ENCODE measurements at places on chromosomes 4 and X. TPM values are rescaled to one million over a fixed set of nuclear protein-coding genes. Genes with fewer than 3 reads are reported as not detected.

Gene IL13RA1
- 11.1 TPM for total RNA-seq

DNA sequence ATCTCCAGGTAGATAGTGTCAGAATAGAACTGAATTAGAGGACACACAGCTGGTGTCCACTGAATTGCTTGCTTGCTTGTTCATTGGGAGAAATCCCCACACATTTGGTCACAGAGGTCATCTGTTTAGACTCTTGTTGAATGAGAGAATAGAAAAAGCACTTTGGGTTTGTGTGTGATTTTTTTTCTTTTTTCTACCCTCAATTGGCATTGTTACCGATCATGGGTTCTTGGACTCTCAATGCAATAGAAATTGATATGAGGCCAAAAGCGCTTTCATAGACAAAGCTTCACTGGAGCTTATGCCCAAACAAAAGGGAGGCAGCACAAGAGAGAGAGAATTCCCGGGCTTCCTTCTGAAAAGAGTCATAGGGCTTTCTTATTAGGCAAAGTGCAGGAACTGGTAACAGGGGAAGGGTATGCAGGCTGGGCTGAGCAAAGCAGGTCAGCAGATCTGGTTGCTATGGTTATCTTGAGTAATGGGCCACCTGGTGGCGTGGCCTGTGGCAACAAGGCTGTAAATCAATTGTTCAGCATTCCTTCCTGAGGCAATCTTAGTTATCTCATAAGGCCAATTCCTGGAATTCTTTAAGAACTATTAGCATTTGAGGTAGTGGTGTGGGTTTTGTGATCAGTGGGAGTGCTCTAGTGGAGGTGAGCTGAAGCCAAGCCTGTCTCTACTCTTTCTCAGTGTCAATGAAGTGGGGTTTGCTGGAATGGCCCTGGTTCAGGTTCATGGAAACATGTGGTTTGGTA lies 5.3 kb upstream of the GPR82 start:
- DNase-seq, result peak; percentile 52

- no peak for DNase-seq
These were observed 11.3 kb upstream of the DRP2 start for GRCh38 chrX:101208152-101208905.

Gene RBBP7
- total RNA-seq, result 120 TPM

- no peak for DNase-seq
These were observed 62.3 kb upstream of the LNX1 start for GRCh38 chr4:53653484-53654053.

Gene CENPVL1
- total RNA-seq, result 3.1 TPM

DNA sequence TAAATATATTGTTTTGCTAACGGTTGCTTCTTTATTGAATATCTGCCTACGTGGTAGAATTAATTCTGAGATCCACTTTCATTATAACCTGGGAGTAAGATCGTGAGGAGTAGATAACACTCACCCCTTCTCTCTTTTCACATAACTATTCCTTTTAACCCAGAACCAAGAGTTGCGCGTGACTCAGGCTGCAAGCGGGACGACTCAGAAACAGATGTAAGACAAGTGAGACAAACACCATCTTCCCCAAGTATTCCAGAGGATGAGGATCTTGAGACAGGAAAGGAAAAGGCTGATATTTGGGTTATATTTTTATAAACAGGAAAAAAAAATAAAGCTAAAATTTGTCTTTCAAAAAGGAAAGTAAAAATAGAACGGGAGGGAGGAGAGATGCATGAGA lies 318.8 kb upstream of the NOCT start:
- no peak for DNase-seq

Gene MAGIX
- total RNA-seq, result 1.2 TPM

GRCh38 chr4:3368841-3369760 lies 72.7 kb upstream of the HGFAC start:
- DNase-seq, result no peak

DNA sequence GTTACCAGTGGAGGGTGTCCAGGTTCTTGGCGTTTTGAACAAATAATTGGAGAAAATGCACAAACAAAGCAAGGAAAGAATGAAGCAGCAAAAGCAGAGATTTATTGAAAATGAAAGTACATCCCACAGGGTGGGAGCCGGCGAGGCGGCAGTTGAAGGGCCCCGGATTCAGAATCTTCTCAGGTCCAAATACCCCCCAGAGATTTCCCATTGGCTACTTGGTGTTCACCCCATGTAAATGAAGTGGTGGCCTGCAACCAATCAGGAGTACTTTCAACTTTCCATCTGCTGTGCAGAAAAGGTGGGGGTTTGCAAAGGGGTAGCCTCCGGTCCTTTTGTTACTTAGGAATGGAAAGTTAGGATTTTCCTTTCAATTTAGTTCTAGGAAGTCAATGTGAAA lies 1447.0 kb downstream of the C4orf33 start:
- no peak for DNase-seq

GRCh38 chr4:153474251-153474650 lies 8.1 kb downstream of the TMEM131L start:
- DNase-seq, result no peak

DNA sequence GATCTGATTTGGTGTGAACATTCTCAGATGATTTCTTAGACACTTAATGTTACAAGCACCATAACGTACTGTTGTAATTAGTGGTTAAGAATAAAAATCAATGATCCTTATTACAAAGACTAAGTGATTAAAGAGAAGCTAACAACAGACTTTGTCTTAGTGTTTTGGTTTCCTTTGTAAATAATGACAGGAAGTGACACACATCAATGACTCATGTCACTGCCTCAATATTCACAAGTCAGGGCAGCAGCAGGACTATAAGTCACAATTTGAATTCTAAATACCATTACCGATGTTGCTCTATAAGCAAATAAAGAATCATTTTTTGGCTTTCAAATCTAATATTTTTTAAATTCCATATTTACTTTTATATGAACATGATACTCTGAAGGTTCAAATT lies 115.8 kb upstream of the FAT4 start:
- no peak for DNase-seq

DNA sequence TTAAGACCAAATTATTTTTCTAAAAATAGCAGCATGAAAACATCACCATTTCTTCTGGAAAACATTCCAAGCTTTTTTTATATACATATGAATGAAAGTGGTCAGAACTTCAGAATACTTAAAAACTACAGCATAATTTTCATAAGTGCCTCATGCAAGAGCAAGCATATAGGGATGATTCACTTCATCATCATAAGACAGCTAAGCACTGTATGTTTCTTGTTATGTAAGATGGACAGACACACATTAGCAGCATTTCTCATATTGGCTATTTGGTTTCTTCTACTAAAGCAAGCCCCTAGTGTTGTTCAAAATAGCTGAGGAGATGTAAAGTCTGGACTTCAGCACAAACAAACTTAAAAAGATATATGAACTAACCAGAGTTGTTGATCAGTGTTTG lies 213.1 kb upstream of the NOCT start:
- no peak for DNase-seq

Gene KLB
- total RNA-seq, result 0.14 TPM

Gene ASB9
- total RNA-seq, result 0.11 TPM

Gene TAF7L
- 0.17 TPM for total RNA-seq

Gene GABRE
- total RNA-seq, result 11.7 TPM

Data from WTC11 (cell line).